ENCODE measurements at places on chromosomes 16 and 17.

GRCh38 chr17:72566671-72567484 lies 446.1 kb downstream of the SOX9 start:
- DNase-seq: no peak

GRCh38 chr17:64747938-64748540 lies 85.9 kb upstream of the SMURF2 start:
- no peak for DNase-seq

GRCh38 chr16:23843143-23843542 lies 7.4 kb downstream of the PRKCB start:
- no peak for DNase-seq

DNA sequence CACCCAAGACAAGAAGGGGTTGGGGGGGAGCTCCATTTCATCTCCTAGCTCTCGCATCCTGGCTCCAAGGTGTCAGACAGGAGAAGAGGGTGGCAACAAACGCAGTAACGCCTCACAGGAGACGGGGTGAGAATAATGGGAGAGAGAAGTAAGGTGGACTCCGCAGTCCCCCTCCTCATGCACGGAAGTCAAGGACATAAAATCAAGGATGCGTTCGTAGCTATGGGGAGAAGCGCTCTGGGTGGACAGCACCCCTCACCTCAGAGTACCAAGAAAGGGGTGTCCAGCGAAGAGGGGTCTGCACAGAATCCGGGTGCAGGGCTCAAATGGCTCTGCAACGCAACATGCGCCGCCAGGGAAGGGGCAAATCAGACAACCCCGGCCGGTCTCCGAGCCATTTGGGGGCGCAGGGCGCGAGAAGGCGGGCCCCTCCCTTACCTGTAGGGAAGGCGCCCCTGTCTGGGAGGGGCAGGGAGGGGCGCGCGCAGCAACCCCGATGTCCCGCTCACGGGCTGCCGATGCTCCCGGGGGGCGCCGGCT lies 555 bp downstream of the HDAC5 start:
- no peak for DNase-seq

GRCh38 chr16:28821874-28822519 lies 802 bp upstream of the ATXN2L start:
- DNase-seq: no peak

DNA sequence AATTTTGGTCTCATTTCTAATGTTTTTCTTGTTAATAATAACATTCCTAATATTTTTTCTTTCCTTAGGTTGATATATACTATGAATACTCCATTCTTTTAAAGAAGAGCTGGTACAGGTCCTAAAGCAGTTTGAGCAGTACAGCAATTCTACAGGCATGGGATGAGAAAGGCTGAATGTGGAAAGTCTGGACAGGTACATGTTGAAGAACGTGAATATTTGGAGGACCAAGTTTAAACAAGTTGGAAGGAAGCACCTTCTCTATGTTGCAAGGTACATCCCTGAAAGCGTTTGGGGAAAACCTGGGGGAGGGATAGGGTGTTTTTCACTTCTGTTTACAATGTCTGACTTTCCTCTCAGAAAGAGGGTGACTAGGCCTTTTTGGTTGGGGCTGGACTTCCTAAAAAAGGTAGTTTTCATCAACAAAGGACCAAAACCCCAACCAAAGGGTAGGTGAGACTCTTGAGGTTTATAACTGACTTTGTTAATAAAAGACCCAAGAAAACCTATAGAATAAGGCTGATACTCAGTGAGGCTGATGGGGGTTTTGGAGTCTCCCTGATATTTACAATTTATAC lies 95.9 kb upstream of the AXIN2 start:
- no peak for DNase-seq

GRCh38 chr16:26598061-26598460 lies 468.7 kb upstream of the C16orf82 start:
- peak; percentile 70 for DNase-seq

DNA sequence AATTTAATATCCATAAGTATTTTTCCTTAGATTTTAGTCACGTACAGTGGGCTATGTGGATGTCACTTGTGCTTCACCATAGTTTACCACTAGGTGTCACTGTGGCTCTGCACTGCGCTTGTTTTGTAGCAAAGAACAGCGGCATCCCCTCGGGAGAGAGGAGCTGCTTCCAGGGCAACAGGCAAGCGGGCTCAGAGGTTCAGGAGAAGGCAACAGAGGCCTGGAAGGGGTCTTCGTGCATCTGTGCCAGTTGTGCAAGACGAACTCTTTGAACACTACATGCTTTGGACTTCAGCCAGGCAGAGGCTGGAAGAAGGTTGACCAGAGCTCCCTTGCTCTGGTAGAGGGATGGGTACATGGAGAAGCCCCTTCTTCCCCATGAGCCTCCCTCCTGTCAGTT lies 20.6 kb downstream of the CYB561 start:
- DNase-seq: peak; percentile 53

GRCh38 chr16:5885521-5885920 lies 787.9 kb upstream of the EEF2KMT start:
- no peak for DNase-seq

- DNase-seq: no peak
Observed at GRCh38 chr17:58281511-58282011, 826 bp upstream of the MPO start.

- DNase-seq: no peak
Observed at GRCh38 chr16:18958621-18959029, 25.1 kb upstream of the TMC7 start.

GRCh38 chr16:76634847-76635697 lies 357.9 kb downstream of the CNTNAP4 start:
- DNase-seq: no peak

DNA sequence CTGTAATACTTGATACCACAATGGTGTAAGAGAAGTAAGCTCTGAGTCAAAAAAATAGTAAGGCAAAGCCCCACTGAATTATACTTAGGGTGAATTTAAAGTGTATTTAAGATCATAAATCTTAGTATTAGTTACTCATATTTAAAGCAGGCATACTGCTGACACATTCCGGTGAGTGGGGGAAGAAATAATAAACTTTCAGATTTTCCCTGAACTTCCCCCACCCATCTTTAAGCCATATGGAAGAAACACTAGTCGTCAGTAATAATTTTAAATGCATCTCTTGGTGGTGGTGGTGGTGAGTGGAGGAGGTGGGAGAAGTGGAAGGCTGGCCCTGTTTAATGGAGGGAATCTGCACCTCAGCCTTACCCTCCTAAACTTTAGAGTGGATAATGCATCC lies 20.5 kb downstream of the MPHOSPH6 start:
- DNase-seq: no peak

DNA sequence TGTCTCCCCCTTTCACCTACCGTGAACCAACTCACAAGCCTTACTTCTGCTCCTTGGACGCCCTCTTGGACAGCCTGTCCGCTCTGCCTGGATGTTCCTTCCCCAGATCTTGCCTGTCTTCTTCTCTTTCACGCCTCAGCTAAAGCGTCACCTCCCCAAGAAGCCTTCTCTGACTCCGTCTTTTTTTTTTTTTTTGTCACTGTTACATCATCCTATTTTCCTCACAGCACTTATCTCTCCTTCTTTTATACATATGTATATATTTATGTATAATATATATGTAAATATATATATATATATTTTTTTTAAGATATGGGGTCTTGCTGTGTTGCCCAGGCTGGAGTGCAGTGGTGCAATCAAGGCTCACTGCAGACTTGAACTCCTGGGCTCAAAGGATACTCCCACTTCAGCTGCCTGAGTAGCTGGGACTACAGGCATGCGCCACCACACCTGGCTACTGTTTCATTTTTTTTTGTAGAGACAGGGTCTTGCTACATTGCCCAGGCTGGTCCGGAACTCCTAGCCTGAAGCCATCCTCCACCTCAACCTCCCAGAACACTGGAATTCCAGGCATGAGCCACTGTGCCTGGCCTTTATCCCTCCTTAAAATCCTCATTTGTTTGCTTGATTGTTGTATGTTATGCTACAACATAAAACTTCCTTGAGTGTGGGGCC lies 16.5 kb upstream of the AKTIP start:
- DNase-seq: no peak

DNA sequence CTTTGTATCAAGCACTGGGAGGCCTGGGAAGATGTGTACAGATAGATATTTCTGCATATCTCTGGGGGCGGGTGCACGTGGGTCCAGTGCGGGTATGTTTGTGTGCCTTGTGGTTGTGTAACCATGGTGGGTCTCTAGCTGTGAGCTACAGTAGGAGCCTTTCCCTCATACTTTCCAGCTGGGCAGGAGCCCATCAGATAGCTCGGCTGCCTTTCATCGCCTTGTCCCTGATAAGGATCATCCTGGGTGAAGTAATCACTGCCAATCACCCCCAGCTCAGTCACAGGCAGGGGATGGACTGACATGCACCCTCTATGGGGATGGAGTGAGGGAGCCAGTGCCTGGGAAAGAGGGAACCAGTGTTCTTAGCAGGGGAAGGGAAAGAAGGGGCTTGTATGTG lies 3.2 kb upstream of the SCRN2 start:
- DNase-seq: no peak

DNA sequence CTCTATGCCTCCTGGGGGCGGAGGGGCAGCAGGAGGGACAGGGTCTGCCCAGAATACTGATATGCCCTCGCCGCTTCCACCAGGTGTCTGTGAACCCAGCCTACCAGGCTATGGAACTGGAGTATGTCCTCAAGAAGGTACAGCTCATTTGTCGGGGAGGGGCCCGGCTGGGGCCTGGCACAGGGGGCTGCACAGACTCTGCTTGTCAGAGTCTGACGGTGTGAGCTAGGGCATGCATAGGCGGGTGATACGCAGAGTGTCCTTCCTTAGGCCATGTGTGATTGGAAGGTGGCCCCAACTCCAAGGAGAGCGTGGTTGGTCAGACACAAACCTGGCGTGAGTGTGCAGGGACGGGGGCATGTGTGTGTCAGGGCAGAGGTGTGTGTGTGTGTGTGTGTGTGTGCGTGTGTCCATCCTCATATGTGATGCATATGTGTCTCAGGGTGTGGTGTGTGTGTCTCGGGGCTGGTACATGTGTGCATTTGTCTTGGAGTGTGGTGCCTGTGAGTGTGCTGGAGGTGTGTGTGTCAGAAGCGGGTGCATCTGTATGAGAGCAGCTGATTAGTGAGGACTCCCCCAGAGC lies 7.0 kb downstream of the CHAD start:
- no peak for DNase-seq

GRCh38 chr17:77968788-77969187 lies 10.3 kb downstream of the TNRC6C start:
- no peak for DNase-seq

- DNase-seq: no peak
Observed at GRCh38 chr16:81388357-81388756, 56.3 kb upstream of the CMIP start.

GRCh38 chr17:72053036-72053435 lies 67.8 kb upstream of the SOX9 start:
- no peak for DNase-seq

DNA sequence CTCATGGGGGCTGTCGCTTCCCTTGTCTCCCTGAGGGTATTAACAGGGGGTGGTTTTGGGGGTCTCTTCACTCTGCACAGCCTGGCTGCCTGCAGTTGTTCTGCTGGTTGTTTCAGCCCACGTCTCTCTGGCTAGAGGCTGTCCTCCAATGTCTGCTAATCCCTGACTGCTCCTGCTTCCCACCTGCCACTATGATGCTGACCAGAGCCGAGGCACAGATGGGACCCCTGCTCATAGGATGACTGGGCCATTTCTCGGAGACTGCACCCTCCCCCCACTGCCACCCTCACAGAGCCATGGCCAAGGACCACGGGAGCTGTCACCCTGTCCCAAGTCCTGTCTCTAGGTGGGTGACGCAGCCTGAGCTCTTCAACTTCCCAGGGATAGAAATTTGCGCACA lies 1.6 kb upstream of the ACSF3 start:
- no peak for DNase-seq

DNA sequence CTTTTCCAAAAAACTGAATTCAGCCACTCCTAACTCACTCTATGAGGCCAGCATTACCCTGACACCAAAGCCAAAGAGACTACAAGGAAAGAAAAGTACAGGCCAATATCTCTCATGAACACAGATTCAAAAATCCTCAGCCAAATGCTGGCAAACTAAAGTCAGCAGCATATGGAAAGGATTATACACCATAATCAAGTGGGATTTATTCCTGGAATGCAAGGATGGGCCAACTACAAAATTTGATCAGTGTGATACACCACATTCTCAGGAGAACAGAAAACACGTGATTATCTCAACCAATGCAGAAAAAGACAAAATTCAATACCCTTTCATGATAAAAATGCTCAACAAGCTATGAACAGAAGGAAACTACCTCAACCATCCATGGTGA lies 7.7 kb upstream of the AATK start:
- no peak for DNase-seq

DNA sequence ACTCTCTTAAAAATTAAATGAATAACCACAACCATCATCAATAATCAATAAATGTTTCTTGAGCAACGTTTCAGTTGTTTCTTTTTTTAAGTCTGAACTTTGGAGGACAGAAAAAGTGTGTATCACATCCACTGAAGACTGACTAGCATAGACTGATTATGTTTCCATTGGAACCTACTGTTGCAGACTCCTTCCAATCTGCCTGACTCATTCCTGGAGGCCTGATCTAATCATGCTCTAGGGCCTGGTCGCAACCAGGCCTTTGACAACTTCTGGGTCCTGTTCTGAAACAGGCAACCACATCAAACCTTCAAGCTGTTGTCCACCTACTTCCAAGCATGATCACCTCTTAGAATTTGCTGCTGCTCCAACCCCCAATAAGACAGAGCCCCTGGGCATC lies 109.2 kb upstream of the NUDT7 start:
- DNase-seq: no peak

DNA sequence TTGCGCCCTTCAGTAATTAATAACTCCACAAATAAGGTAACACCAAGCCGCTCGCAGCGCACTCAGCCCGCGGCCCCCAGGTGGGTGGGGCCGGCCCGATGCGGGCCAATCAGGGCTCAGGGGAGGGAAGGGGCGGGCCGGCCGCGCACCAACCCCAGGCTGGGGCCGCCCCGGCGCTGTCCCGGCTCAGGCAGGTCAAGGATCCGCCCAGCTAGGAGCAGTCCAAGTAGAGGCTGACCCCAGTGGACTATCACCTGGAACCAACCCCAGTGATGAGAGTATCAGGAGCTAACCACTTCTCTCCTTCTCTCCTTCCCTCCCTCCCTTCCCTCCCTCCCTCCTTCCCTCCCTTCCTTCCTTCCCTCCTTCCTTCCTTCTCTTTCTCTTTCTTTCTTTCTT lies 110.8 kb downstream of the C16orf78 start:
- peak; percentile 19 for DNase-seq

- peak; percentile 14 for DNase-seq
Observed at GRCh38 chr17:49850772-49851386, 3.0 kb upstream of the TAC4 start.

DNA sequence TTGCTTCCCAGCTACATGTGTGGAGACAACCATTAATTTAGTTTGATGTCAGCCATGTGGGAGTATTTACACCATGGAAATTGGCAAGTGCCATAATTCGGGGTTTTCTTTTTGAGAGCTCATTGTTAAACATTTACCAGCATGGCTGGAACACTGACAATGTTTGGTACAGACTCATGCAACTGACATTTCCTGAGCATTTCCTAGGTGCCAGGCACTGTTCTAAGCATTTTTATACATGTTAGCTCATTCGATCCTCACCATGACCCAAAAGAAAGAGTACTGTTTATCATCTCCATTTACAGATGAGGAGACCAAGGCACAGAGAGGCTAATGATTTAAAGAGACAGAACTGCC lies 86.9 kb downstream of the FOXL1 start:
- no peak for DNase-seq

- no peak for DNase-seq
Observed at GRCh38 chr17:64676763-64677162, 14.7 kb upstream of the SMURF2 start.
